ENCODE measurements at places on chromosomes 1 and 21.

GRCh38 chr1:32881871-32882850 lies 4.1 kb upstream of the HPCA start:
- no peak for DNase-seq

- DNase-seq: no peak
These were observed 105.4 kb upstream of the LBR start for GRCh38 chr1:225533238-225533637.

DNA sequence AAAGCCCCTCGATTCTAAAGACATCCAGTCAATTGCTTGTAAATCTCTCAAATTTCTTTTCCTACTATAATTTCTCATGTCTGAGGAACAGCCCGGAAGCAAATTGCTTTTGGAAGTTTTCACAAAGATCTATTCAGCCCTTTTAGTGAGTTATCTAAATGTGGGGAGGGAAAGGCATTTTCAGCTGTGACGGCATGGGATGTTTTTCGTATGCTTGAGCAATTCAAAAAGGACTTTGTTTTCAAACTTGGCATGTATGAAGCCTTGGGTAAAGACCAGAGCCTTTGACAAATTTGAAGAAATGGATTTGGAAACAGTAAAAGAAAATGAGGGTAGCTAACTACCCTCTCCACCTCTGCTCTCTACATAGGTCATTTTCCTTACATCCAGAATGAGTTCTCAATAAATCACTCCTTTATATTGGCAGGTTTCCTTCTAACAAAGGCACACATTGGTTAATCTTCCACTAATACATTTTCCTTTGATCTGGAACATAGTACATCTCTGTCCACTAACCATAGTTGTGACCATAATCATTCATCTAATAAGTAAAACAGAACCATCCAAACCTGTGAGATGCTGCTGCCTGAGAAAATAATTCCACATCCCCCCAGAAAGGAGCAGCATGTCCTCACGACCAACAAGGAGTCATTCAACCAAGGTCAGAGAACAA lies 66.1 kb upstream of the ADAM30 start:
- DNase-seq: no peak

GRCh38 chr21:36584980-36585940 lies 105.3 kb upstream of the CLDN14 start:
- no peak for DNase-seq

DNA sequence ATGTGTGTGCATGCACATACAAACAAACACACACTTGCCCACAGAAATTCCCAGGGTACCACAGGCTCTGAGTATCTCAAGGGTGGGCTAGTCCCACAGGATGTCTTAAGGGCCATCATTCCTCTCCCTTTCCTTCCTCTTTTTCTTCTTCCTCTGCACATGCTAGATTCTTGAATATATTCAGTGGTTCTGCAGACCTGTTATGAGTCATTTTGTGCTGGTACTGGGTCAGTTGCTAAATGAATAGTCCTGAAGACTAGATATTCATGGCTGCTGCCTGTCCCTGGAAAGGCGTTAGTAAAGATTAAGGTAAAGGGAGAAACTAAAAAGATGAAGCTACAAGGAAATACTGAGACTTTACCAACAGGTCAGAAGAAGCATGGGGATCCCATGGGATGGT lies 256.7 kb upstream of the KIAA0040 start:
- DNase-seq: no peak

DNA sequence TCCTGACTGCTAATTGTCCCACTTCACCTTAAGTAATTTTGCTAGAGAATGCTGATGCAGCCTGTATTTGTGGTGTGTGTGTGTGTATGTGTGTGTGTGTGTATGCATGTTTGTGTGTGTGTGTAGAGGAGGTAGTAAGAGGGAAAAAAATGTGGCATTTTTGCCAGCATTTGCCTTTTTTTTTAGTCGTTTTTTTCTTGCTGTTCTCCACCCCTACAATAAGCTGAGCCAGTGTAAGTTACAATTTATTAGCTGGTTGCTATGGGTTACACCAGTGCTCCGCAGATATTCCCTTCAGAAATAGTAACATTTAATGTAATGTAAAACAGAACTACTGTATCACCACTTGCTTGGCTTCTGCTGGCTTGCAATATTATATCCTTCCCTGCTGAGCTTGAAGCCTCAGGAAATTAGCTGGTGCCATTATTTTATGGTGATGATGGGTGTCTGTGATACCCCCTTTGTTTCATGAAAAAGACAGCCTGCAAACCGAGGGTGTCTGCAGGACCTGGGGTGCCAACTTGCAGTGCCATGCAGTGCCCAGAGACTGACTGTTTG lies 23.4 kb upstream of the IGSF3 start:
- DNase-seq: no peak
